AG09309 (cell line): ENCODE measurements at places on chromosomes 5 and 9.

GRCh38 chr5:114473541-114473940, 111.7 kb downstream of the KCNN2 start:
- DNase-seq: no peak

GRCh38 chr9:3912817-3913216, 387.0 kb upstream of the RFX3 start:
- no peak for DNase-seq

GRCh38 chr9:69292078-69292477, 32.9 kb upstream of the ENTREP1 start:
- no peak for DNase-seq

- DNase-seq: no peak
These were observed 213.3 kb downstream of the TENT4A start for GRCh38 chr5:6926491-6927038.

- DNase-seq: no peak
These were observed 153.5 kb downstream of the MAT2B start for GRCh38 chr5:163658702-163659567.
